ENCODE measurements at places on chromosomes 4 and X. TPM values are rescaled to one million over a fixed set of nuclear protein-coding genes. Genes with fewer than 3 reads are reported as not detected.

The DUSP9 gene
- not detected for total RNA-seq

The FAM47C gene
- total RNA-seq, result not detected

The CT83 gene
- not detected for total RNA-seq

The F8A2 gene
- total RNA-seq, result not detected

The GAGE12J gene
- total RNA-seq, result not detected

The DOCK11 gene
- total RNA-seq, result 16.2 TPM

The SMIM31 gene
- not detected for total RNA-seq

The PAGE2 gene
- not detected for total RNA-seq

The ZNF711 gene
- not detected for total RNA-seq

The OTUD6A gene
- total RNA-seq, result not detected

The DCAF8L2 gene
- total RNA-seq, result not detected

The AWAT2 gene
- not detected for total RNA-seq

The EDA2R gene
- total RNA-seq, result 22.7 TPM

The AFP gene
- 2.9 TPM for total RNA-seq

The RTL3 gene
- total RNA-seq, result 0.35 TPM

The MSX1 gene
- total RNA-seq, result 8.3 TPM

The GAGE2A gene
- total RNA-seq, result not detected

The ITIH6 gene
- total RNA-seq, result not detected

The CYBB gene
- total RNA-seq, result not detected

The TLR8 gene
- not detected for total RNA-seq

The RGN gene
- total RNA-seq, result 1.7 TPM

The RIPPLY1 gene
- total RNA-seq, result not detected

The CENPE gene
- 10.8 TPM for total RNA-seq

The UGT8 gene
- total RNA-seq, result not detected

The CACNA1F gene
- not detected for total RNA-seq

The SHROOM4 gene
- total RNA-seq, result not detected

The NHSL2 gene
- 0.39 TPM for total RNA-seq

The CSN1S1 gene
- total RNA-seq, result not detected

The SSX4 gene
- not detected for total RNA-seq

The DCAF4L1 gene
- total RNA-seq, result not detected

The TRPC3 gene
- not detected for total RNA-seq

The ASMT gene
- 0.38 TPM for total RNA-seq

The TAF7L gene
- total RNA-seq, result 0.59 TPM

The FTSJ1 gene
- total RNA-seq, result 51.1 TPM

The DKK2 gene
- 0.39 TPM for total RNA-seq

The CSAG3 gene
- total RNA-seq, result not detected

The CTAG2 gene
- not detected for total RNA-seq

The SPANXN4 gene
- total RNA-seq, result not detected

The GRIA3 gene
- total RNA-seq, result 20.4 TPM

The LAMP2 gene
- total RNA-seq, result 103 TPM

The AREG gene
- total RNA-seq, result 0.39 TPM

The PNMA5 gene
- not detected for total RNA-seq
